ENCODE measurements at places on chromosomes 2 and 18.

DNA sequence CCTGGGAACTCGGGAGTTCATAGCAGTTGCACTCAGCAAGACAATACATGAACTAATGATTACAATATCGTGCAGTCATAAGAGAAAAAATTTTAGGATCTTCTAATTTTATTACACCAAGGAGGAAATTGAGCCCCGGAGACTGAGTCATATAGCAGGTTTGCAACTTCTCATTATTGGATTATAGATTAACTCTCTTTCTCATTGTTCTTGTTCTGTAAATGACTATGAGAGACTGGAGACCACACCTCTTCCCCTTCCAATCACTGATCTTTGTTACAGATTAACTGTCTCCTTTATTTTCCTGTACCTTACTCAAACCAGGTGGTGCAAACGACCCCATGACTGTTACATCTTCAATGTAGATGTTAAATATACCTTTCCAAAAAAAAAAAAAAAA lies 435.8 kb upstream of the DDX18 start:
- no peak for DNase-seq

DNA sequence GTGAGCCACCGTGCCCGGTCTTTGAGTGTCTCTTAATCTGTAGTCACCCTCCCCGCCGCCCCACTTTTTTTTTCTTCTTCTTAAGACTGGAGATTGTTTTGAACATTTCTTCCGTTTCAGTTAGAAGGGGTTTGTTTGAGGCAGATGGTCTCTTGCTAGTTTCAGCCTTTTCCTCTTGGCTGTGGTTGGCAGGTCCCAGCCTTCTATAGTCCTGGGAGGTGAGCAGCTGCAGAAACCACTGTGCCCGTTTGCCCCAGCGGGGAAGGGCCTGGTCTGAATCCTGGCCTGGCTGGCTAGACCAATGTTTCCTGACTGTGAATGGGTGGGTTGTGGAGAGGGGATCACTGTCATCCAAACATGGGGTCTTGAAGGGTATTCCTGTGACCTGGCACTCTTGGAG lies 30.1 kb upstream of the MCFD2 start:
- no peak for DNase-seq

DNA sequence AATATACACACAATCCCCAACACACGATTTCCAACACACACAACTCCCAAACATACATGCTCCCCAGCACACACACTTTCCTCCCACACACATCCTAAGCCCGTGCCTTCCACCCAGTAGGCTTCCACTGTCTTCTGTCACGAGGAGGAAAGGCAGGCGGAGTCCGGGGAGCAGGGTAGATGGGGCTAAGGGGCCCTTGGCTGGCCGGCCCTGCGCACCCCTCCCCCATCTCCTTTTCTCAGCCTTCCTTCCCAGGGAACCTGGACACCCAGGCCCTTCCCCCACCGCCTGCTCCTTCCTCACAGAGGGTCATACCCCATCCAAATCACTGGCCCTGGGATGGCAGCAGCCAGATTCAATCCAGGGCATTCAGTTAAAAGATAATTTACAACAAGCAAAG lies 3.4 kb upstream of the PDCD1 start:
- DNase-seq, result no peak

GRCh38 chr2:230984393-230985220 lies 11.3 kb upstream of the SPATA3 start:
- peak; percentile 25 for DNase-seq

- no peak for DNase-seq
These were observed 15.4 kb upstream of the CAVIN2 start for GRCh38 chr2:191862156-191862775.

- DNase-seq, result no peak
These were observed 355.6 kb upstream of the PIK3C3 start for GRCh38 chr18:41599466-41599865.

Data from stimulated activated CD4-positive, alpha-beta T cell treated with anti-CD3 and anti-CD28 coated beads, Interleukin-15, amount 100 ng/mL, for 1 hour (primary cell).